ENCODE measurements at places on chromosomes 12 and 14.

GRCh38 chr14:94728950-94729349 is 41.0 kb downstream of the GSC start:
- DNase-seq, result no peak

- no peak for DNase-seq
These were observed 65.6 kb downstream of the FERMT2 start for GRCh38 chr14:52885230-52885629.

DNA sequence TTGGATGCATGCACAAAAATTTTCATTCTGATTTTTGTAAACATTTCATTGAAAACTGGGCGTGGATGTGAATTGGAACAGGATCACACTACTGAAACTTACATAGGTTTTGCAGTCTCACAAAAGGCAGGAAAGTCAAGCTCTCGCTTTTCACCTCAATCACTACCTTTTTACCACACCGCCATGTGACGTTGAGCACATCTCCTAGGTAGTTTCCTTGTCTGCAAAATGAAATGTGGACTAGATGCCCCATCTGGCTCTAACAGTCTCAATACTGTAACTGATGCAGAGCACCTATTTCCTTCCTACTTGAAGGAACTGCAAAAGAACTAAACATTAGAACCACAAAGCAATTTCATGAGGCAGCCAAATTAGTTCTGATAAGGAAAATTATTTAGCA is 4.4 kb upstream of the YY1 start:
- DNase-seq, result no peak

- no peak for DNase-seq
These were observed 97.3 kb downstream of the NCOR2 start for GRCh38 chr12:124470139-124470538.

- no peak for DNase-seq
These were observed 249.9 kb downstream of the DAD1 start for GRCh38 chr14:22338917-22339715.

DNA sequence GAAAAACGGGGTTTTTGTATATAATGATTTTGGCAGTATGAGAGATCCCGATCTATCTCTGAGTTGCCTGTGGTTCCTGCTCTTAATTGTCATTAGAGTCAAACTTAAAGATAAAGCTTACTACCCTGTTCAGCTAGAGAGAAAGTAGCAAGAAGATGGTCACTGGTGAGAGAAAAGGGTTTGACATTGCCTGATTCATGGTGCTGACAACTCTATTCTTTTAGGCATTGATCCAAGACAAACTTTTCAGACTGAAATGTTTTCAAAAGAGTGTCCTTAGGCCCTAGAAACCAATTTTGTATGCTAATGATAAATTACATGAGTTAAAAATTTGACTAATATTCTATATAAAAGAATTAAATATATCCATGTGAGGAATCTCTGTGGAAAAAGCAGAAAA is 35.1 kb downstream of the PELI2 start:
- no peak for DNase-seq

DNA sequence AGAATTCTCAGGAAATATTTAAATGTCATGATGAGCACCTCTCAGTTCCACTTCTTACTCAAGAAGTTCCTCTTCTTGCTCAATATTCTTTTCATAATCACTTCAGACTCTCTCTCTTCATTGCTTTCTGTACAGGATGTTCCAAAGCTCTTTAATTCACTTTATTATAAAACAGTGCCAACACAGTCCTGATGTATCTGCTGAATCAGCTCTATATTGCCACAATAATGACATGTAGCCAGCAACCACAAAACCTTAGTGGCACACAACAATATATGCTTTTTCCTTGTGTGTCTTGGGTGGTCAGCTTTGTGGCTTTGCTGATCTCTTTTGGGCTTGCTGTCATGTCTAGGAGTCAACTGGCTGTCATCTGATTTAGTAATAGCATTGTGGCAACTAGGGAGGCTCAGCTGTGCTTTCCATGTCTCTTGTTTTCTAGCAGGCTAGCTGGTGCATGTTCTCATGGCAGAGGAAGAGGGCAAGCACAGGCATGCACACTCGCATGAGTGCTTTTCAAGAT is 52.8 kb upstream of the SLC2A13 start:
- no peak for DNase-seq

- DNase-seq, result no peak
These were observed 69.9 kb downstream of the RASSF3 start for GRCh38 chr12:64680235-64680634.

- DNase-seq, result no peak
These were observed 131.8 kb downstream of the TBX5 start for GRCh38 chr12:114274131-114274530.

GRCh38 chr12:132400011-132400641 is 70.7 kb upstream of the GALNT9 start:
- DNase-seq, result no peak

GRCh38 chr14:88245321-88245720 is 77.7 kb downstream of the KCNK10 start:
- DNase-seq, result no peak

- no peak for DNase-seq
These were observed 363.8 kb upstream of the USP15 start for GRCh38 chr12:61896436-61896835.

DNA sequence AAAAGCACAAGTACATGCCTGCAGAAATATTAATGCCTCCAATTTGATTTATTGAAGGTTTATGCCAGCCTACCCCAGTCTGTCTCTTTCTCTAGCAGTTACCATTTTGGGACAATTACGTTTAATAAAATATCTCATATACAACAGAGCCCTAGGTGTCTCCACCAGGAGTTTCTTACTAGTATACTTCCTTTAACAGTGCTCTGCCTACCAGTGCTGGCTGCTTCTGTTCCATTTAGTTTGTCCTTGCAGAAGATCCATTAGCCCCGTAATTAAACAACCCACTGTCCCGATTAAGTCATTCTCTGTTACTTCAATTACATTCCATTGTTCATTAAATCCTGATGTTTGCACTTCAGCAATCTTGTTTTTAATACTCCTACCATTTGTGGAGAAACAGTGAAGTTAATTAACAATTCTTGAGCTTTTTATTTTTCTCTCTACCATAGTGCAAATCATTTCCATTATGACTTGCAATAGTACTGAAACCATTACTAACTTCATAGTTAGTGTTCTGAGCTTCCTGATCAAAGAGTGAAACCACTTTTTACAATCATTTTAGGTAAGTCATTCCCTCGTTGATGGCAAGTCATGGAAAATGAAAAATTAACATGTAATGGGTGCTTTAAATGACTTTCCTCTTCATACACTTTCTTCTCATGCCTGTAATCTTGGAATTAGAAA is 121.1 kb downstream of the PLXNC1 start:
- DNase-seq, result no peak

- DNase-seq, result no peak
These were observed 88.4 kb downstream of the GRIP1 start for GRCh38 chr12:66590275-66590985.

DNA sequence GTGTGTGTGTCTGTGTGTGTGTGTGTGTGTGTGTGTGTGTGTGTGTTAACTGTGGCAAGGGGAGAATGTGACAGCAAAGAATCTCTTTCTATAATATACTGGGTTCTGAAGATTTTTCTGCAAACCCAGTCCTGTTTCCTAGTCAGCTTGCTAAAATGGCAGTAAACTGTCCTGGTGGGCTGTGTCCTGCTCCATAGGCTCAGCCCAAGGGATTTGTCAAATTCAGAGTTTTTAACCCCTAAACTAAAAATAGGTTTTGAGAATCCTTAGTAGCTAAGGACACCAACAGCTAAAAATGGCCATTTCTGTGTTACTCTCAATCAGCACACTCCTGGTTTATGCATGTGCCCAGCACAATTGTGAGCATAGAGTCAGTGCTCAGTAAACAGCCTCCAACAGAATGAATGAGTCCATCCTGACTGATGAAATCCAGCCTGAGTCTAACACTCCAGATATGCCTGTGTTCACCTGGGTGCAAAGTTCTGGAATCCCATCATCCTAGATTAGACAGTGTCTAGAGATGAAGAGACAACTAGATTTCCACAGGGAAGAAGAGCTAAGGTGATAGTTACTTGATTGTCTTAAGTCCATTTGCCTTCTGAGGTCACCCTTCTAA is 192.6 kb downstream of the TTC6 start:
- no peak for DNase-seq

DNA sequence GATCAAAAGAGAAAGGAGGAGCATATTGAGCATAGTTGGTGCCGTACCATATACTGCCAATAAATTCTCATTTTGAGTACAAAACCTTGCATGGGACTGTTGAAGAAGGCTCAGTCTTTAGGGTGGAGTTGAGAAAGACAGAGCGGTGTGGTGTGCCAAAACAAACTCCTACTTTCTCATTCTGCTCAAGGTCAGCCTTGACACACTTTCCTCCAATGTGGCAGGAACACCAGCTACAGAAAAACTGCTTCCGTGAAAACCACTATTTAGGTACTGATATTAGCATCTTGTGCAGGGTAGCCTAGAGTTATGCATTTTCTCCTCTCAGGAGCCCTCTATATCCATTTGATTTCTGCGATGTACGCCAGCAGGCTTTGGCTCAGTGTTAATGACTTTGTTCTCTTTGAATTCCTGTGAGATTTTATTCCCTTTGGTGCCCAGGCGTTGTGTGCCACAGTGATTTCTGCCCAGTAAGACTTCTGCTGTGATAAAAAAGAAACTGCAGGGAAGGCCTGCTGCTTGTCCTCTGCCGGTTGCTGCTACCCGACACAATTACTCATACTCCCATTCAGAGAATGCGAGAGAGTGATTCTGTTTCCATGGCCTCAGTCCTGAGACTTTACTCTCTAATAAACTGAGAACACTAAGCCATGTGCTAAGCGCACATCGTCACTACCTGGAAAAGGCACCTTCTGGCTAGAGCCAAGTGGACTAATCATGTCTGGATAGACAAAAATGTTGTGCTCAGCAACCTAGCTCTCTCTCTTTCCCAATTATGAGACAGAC is 88.3 kb upstream of the MDM1 start:
- no peak for DNase-seq

- DNase-seq, result no peak
These were observed 19.4 kb downstream of the EGLN3 start for GRCh38 chr14:33931461-33931860.

GRCh38 chr14:63773504-63773903 is 45.6 kb upstream of the SGPP1 start:
- DNase-seq, result no peak

DNA sequence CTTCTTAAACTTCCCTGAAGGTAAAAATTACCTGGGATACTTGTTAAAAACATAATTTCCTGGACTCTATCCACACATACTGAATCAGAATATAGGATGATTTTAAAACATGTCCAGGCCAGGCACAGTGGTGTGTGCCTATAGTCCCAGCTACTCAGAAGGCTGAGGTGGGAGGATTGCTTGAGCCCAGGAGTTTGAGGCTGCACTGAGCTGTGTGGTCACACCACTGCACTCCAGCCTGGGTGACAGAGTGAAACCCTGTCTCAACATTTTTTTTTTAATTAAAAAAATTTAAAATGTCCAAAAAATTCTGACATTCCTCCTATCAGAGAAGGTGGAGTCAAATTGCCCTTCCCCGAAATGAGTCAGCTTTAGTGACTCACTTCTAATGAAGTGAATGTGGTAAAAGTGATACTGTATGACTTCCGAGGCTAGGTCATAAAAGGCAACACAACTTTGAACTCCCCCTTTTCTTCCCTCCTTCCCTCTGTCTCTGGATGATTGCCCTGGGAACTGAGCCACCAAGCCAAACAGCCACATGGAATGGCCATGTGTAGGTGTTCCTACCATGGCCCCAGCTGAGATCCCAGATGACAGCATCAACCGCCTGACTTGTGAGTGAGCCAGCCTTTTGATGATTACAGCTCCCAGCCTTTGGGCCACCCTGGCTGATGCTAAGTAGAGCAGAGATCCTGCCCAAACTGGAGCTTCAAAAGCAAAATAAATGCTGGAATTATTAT is 36.3 kb downstream of the LIMA1 start:
- DNase-seq, result no peak

DNA sequence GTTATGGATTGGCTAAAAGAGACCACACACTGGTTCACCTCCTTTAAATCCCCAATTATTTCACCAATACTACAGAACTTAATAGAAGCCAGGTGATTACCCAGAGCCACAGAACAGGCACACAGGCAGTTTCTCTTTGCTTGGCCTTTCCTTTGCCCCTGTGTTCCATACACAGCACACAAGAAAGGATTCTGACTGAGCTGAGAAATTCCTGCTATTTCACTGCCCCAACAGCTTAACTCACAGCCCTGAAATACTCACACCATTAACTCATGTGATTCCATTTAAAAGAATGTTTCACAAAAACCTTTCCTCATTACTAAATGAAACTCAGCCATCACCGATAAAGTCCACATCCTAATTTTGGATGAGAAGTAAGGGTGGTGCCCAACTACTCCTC is 133.6 kb downstream of the MED13L start:
- no peak for DNase-seq

DNA sequence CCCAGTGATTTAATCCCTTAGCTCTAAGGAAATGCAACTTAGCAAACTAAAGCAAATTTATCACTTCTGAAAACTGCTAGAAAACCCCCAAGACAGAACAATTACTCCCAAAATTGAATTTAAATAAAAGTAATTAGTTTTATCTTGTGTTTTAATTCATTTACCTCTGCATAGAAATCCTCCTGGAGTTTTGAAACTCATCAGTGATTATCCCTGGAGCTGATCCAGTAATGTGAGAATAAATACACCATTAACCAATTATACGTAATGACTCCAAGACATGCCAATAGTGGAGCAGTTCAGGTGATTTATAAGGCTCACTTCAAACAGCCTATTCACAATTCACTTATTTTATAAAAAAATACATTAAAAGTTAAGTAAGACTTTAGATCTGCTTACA is 855.3 kb upstream of the FLRT2 start:
- no peak for DNase-seq

- DNase-seq, result no peak
These were observed 256.4 kb downstream of the SNAPC1 start for GRCh38 chr14:62018606-62019005.

- no peak for DNase-seq
These were observed 3.7 kb downstream of the DHRS7 start for GRCh38 chr14:60161196-60162107.

DNA sequence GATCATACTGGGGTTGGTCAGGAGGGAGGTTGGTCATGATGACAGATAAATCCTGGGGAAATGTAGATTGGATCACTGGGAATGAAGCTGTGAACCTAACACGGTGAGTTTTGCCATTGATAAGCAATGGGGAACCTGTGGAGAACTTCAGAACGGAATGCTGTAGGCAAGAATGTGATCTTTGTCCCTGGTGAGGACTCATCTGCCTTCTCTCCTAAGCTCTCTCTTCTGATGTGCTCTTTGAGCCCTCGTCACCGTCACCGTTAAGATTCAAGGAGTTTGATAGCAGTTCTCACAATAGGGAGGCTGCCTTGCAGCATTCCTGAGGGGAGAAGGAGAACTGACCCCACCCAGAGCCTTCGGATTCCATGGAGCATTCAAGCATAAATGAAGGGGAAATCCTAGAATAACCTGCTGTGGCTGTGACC is 217.6 kb downstream of the ANO6 start:
- no peak for DNase-seq
